ENCODE measurements at places on chromosomes 3 and 15.

DNA sequence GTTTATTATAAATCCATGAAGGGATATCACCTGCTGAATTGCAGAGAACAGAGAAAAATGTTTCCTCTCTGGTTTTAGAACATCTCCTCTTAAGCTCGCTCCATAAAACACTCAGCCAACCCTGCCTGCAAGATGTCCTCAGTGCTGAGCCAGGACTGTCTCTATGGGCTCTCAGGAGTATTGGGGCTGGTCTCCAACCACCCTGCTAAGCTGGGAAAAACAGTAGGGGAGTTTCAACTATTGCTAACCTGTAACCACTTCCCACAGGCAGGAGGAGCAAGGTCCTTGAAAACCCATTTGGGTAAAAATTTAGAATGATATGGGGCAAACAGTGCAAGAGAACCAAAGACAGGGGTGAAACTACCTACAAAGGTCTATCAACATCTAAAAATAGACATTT, 34.3 kb downstream of the MYO1E start:
- DNase-seq: no peak

- DNase-seq: no peak
These were observed 273.2 kb downstream of the PDZRN3 start for GRCh38 chr3:73351423-73352071.

DNA sequence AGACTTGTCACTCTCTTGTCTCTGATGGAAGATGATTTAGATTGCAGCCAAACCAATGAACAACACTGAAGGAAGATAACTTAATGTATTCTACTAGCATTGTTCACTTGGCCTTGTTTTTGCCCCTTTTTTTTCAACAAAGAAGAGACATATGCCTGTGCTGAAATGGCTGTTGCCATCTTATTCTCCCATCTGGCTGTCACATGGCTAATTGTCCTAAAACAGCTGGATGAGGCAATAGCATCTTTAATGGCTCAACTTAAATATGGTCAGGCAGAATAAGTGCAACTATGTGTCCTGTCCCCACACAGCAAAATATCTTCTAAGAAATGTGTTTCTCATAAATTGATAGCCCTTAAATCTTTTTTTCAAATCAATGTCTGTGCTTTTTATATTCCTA, 576.9 kb downstream of the TUSC7 start:
- DNase-seq: no peak

GRCh38 chr3:57958642-57959422, 49.4 kb upstream of the FLNB start:
- DNase-seq: no peak

- DNase-seq: no peak
These were observed 308.6 kb downstream of the CLSTN2 start for GRCh38 chr3:140243575-140243974.

GRCh38 chr15:80984856-80985255, 4.8 kb downstream of the MESD start:
- DNase-seq: no peak

GRCh38 chr3:57726397-57726796, 29.7 kb upstream of the SLMAP start:
- DNase-seq: no peak

DNA sequence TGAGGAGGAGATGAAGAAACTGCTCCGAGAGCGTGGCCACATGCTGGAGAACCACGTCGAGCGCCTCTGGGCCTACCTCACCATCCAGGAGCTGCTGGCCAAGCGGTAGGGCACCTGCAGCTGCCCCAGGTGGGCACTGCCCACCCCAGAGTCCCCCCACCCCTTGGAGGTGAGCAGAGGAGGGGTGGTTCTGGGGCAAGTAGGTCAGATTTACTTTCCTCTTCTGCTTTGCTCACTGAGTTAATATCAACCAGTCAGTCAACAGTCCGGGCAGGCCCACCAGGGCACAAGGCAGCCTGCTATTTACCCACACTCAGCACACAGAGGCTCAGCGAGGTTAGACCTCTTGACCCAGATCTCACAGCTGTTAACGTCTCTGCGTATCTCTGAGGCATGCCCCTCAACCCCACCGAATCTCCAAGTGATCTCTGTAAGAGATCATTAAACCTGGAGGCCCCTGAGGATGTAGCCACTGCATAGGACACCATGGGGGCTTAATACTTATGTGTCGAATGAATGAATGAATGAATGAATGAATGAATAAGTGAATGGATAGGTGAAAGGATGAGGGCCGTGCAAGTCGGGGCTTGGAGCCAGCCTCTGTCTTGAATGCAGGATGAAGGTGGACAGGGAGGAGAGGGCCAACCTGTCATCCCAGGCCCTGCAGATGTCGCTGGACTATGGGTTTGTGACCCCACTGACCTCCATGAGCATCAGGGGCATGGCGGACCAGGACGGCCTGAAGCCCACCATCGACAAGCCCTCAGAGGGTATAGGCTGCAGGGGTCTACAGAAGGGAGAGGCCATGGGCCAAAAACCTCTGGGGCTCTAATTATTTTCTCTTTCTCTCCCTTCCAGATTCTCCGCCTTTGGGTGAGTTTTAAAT, 8.0 kb upstream of the ITIH3 start:
- no peak for DNase-seq
